ENCODE measurements at places on chromosomes 4 and X.

DNA sequence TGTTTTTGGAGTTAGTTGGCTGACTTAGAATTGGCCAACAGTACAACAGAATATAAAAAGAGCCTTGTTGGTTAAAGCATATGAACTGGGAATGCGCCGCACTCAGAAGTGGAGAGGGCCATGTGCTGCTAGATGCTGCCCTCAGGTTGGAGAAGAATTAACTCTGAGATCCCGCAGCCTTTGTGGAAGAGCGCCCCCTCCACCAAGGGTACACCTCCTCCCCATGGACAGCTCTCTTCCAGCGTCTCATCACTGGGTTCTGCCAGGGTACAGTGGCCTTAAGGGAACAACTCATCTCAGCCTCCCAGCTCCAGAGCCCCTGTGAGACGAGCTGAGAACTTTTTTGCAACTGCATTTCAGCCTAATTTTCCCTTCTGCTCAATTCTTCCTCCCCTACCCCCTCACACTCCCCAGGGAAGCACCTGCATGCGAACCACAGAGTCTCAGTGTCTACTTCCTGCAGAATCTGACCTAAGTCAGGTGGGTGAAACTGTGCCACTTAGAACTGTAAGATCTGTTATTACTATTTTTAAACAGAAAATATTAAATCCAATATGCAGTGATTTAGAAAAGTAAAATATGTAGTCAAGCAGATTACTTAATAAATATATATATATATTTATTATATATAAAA is 380.6 kb downstream of the RAB28 start:
- DNase-seq = no peak

DNA sequence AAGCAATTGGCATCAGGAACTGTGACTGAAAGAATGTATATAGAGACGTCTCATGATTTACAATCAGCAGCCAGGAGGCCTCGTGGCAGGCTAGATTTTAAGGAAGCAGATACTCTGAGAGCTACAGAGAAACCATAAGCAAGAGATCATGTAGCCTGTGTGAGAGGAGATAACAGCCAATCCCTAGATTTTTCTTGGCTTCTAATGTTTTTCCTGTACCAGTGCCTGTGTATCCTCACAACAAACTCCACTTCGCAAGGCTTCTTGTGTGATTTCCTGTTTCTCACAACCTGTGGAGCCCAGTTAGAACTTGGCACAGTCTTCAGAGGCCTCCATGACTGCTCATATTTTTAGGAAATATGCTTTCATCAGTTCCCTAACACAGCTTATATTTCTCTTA is 147.9 kb downstream of the PTCHD1 start:
- DNase-seq = no peak

DNA sequence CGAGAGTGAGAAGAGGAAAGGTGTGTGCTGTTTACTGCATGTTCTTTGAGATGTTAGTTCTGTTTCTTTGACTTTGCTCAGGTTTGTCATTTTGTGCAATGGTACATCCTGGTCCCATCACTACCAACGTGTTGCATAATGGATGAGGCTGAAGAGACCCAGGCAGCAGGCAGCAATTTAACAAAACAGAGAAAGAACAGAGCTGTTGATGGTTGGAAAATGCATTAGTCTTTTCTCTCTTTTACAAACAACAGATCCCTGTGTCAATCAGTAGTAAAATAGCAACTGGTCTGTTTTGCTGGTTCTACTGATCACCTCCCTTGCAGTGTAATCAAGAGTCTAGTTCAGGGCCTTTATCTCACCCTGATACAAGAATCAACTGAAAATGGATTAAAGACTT is 64.8 kb upstream of the LIMCH1 start:
- DNase-seq = no peak

DNA sequence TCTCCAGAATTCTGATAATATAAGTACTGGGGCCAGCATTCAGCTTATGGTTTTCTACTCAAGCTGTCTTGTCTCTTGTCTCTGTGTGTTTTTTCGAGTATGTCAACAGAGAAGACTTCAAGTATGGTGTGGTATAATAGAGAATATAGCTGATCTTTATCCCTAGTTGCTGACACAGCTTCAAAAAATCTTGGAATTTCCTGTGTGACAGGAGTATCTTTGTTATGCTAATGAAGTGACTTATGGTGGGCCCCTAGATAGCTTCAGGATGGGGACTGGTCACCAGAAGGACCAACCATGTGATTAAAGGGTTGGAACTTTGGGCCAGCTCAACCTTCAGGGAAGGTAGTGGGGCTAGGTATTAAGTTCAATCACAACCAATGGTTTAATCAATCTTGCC is 2.9 kb downstream of the GPRASP3 start:
- peak; percentile 19 for DNase-seq

GRCh38 chr4:37463033-37463856 is 218.7 kb downstream of the NWD2 start:
- no peak for DNase-seq

DNA sequence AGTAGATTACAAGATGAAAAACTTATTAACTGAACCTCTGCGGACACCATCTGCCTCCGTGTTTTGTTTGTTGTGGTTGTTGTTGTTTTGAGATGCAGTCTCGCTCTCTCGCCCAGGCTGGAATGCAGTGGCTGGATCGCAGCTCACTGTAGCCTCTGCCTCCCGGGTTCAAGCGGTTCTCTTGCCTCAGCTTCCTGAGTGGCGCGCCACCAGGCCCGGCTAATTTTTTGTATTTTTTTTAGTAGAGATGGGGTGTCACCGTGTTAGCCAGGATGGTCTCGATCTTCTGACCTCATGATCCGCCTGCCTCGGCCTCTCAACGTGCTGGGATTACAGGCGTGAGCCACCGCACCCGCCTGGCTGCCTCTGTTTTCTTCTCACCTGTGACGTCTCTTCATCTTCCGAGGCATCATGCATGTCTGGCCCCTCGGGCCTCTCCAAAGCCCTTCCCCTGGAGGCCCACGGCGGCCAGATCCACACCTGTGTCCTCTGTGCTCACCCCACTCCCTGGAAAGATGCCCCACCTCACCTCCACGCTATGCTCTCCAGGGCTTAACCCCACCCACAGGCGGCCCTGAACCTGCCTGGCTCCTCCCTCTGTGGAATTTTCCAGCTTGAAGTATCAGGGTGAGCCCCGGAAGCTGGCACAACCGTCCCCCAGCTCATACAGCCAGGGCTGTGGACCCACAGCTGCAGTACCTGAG is 77.0 kb upstream of the MXD4 start:
- DNase-seq = no peak

DNA sequence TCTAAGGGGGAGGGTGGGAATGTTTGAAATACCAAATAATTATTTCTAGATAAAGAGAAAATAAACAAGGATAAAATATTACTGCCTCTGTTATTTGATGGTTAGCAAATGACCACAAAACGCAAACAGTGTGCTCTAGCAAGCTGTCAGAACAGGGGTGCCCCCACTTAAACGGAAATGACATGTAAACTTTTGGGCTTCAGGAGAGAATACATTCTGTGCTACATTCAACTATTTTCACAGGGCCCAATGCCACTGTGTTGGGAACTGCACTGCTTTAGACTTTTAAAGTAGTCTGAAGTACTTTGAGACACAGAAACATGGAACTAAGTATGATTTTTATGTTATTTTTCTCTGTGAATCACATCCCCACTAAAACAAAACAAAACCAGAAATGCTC is 14.1 kb downstream of the CD40LG start:
- DNase-seq = no peak

DNA sequence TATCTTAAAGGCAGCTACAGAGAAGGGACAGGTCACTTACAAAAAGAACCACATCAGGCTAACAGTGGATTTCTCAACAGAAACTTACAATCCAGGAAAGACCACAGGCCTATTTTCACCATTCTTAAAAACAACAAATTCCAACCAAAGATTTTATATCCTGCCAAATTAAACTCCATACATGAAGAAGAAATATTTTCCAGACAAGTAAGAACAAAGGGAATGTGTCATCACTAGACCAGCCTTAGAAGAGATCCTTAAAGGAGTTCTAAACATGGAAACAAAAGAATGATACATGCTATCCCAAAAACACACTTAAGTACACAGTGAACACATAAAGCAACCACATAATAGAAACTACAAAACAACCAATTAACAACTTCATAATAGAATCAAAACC is 105.6 kb downstream of the ANXA10 start:
- peak; percentile 51 for DNase-seq

GRCh38 chr4:138864961-138865720 is 150.4 kb upstream of the NOCT start:
- DNase-seq = no peak

- no peak for DNase-seq
These were observed 67.8 kb upstream of the NBDY start for GRCh38 chrX:56661193-56661592.

GRCh38 chr4:79404666-79405065 is 3.4 kb downstream of the GK2 start:
- DNase-seq = no peak

DNA sequence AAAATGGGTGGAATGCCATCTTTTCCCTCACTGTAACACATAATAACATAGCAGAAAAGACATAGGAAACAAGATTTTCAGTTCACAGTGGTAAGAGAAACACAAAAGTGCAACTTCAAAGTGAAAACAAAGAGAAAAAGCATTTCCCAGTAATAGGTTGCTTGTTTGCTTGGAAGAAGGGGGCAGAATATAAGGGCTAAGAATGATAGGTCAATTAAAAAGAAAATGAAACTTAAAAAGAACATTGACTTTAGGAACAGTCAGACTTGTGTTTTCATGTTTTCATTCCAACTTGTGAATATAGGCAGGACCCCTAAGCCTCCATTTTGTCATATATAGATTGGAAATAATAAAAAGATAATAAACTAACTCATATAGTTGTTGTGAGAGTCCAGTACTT is 168.2 kb upstream of the PPP3CA start:
- DNase-seq = no peak

- DNase-seq = no peak
These were observed 69.7 kb downstream of the ARAP2 start for GRCh38 chr4:36174570-36174969.

- DNase-seq = no peak
These were observed 851 bp downstream of the SFRP2 start for GRCh38 chr4:153788051-153788412.

- DNase-seq = peak; percentile 21
These were observed at the start of gene KDR for GRCh38 chr4:55125087-55125721. KDR (minus strand) TSS chr4:55125595; CDS start chr4:55125293, 302 bp downstream.

- no peak for DNase-seq
These were observed 26.6 kb upstream of the AMELX start for GRCh38 chrX:11266573-11267003.

DNA sequence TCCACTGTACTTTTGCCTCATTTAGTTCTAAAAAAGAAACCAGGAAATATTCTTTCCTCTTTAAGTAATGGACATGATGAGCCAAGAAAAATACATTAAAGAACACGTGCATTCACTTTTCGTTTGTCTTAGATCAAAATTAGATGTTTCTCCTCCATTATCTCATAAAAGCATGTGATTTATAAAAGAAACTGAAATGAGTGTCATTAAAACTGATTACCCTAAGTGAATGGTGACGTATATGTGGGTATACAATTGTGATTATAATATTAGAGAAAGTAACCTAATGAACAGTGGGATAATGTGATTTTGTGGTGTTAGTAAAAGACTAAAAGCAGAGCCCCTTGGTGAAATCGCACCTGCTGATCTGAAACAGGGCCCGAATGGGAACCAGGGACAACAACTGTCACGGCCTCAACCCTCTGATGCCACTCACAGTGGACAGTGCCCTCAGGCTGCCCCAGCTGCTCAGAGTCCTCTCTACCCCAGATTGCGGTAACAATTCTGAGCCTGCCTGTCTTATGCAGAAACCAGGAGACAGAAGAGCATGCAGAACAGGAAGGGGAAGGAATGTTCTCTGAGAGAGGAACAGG is 25.7 kb upstream of the HS6ST2 start:
- DNase-seq = no peak

DNA sequence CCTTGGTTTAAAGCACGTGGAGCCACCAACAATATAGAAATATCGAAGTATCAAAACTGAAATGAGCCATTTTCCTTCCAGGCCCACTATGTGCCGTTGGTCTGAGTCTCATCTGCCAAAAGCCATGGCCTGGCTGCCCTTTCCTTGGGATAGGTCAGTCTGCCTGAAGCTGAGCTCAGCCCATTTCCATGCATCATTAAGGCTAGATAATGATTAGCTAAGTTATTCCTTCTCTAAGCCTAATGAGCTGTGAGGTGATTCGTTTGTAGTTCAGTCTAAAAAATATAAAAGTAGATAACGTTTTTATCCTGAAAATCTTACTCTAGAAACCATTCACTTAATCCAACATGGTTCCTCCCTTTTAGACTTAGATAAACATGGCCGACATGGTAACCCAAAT is 936.2 kb upstream of the LCORL start:
- no peak for DNase-seq

GRCh38 chrX:103356130-103356798 is at the start of gene TCEAL9:
TCEAL9 (plus strand) TSS chrX:103356506; CDS start chrX:103357685, 1,179 bp downstream.
- peak; percentile 52 for DNase-seq

DNA sequence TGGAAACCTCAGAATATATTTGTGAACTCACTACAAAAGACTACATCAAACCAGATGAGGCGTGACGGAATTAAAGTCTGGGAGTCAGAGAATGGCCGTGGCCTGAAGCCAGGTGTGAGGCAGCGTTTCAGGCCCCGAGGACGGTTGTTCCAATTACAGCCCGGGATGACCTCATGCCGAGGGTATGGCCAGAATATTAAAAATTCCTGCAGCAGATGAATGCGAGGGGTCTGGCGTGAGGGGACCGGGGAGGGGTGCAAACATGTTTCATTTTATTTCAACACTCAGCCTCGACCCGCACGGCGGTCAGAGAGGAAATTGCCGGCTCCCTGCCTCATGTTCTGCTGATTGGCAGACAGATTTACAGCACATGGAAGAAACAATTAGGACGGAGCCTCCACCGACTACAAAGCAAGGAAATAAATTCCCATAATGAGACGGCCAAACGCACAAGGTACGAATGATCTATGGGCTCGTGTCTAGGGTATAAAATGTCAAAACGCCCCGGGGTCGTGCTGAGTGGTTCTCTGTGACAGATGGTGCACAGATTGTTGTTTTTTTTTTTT is 289.7 kb downstream of the SHOX start:
- DNase-seq = no peak

GRCh38 chrX:54695816-54696487 is 102.1 kb downstream of the ITIH6 start:
- peak; percentile 18 for DNase-seq

- DNase-seq = peak; percentile 69
These were observed 64.4 kb upstream of the ACSL4 start for GRCh38 chrX:109797311-109797975.

DNA sequence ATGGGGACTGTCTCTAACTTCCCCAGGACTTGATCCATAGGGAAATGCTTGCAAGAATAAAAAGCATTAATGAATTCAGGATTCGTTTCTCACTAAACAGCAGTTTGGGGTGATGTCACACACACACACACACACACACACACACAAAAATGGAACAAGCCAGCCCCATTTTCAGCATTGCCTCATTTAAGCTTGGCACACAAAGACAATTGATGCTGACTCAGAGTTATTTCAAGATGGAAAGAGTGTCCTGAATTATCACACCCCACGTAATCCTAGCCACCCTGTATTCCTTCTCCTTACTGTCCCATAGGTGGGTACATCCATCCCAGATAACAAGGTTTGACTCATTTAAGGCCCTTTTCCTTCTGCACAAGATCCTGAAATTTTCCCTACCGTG is 345.1 kb upstream of the HS3ST1 start:
- peak; percentile 3 for DNase-seq

GRCh38 chr4:10715696-10716095 is 31.1 kb upstream of the CLNK start:
- DNase-seq = peak; percentile 45
